ENCODE measurements at places on chromosomes 2 and 18. TPM values are rescaled to one million over a fixed set of nuclear protein-coding genes. Genes with fewer than 3 reads are reported as not detected.

DNA sequence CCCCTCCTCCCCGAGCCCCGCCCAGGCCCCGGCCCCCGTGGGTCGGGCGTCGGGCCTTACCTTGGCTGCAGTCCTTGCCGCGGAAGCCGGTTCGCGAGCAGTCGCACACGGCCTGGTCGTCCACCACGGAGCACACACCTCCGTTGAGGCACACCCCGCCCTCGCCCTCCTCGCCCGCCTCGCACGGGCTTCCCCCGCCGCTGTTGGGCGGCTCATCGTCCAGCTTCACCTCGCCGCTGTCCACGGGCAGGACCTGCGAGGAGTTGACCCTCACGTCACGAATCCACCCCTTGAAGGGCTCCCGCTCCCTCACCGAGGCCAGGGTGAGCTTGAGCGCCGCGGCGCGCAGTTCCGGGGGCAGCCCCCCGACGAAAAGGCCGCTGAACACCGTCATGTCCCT lies 4.5 kb downstream of the NRXN1 start:
- no peak for DNase-seq

DNA sequence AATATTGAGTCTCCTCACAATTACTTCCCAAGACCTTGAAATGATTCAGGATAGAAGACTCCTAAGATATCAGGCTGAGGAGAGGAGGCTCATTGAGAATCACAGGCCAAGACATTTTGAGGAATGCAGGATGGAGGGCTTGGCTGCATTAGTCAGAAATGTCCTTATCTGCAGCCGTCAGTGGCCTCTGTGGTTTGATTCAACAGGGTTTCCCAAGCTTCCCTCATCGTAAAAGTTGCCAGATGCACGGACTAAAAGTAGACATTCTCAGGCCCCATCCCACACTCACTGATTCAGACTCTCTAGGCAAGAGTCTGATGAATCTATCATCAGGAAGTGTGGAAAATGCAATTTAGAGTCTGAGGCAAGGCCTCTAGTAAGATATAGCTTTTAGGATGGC lies 34.0 kb upstream of the TMEM178A start:
- no peak for DNase-seq

The CCDC102B gene
- 6.2 TPM for polyA plus RNA-seq

- peak; percentile 24 for DNase-seq
Measured at GRCh38 chr18:12744103-12744502, 41.3 kb downstream of the PSMG2 start.

- DNase-seq, result no peak
Measured at GRCh38 chr2:23107327-23107941, 277.5 kb upstream of the KLHL29 start.

DNA sequence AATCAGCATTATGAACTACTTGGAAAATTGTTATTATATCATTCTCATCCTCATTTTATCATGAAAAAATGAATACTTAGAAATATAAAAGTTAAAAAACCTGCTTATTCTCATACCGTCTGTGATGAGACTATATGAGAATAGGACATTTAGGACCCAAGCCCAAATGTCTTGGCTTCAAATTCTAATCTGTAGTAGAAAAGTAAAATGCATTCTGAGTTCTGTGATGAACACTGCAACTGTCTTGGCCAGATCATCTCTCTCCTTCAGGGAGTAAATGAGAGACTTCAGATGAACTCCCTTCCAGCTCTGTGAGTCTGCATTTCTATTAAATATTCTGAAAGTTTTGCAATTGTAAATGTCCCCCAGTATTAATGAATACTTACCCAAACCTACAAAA lies 940.7 kb upstream of the KLHL29 start:
- DNase-seq, result no peak

- no peak for DNase-seq
Measured at GRCh38 chr2:203811491-203812221, 55.9 kb upstream of the CTLA4 start.

- DNase-seq, result no peak
Measured at GRCh38 chr2:71933467-71934319, 214.0 kb downstream of the CYP26B1 start.

The HOXD13 gene
- polyA plus RNA-seq, result 0.33 TPM

DNA sequence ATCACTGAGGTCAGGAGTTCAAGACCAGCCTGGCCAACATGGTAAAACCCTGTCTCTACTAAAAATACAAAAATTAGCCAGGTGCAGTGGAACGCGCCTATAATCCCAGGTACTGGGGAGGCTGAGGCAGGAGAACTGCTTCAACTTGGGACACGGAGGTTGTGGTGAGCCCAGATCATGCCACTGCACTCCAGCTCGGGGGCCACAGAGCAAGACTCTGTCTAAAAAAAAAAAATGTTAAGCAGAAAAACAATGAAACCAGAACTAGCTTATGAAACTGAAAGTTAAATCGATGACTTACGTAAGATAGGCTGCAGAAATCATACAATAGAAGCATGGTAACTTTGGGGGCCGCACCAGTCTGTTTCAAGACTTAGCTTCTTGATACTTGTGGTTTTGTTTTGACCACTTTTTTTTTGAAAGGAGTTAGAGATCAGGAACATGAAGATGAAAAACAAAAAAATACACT lies 6.2 kb upstream of the GPR155 start:
- no peak for DNase-seq

DNA sequence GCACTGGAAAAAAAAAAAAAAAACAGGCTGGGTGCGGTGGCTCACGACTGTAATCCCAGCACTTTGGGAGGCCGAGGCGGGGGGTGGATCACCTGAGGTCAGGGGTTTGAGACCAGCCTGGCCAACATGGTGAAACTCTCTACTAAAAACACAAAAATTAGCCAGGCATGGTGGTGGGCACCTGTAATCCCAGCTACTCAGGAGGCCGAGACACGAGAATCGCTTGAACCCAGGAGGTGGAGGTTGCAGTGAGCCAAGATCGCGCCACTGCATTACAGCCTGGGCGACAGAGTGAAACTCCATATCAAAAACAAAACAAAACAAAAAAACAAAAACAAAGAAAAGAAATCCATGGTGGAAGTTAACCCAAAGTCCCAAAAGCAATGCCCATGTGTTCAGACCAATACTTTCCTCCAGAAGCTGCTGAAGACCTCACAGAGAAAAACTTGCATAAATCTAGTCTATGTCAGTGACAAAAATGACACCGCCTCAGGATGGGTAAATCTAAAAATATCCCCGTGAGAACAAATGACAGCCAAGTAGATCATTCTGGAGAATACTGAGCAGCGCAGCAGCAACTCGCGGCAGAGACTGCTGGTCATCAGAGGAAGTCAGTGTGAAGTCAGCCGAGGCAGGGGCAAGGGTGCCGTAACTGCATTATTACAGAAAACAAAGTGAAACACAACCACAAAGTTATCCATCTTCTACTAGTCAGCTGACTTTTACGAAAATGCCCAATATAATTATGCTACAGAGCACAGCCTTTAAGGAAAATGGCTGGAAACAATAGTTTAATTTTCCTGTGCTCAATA lies 41.0 kb downstream of the LPIN2 start:
- no peak for DNase-seq

GRCh38 chr2:233919938-233920337 lies 2.8 kb downstream of the TRPM8 start:
- no peak for DNase-seq

- DNase-seq, result no peak
Measured at GRCh38 chr2:120738786-120739437, 3.2 kb downstream of the GLI2 start.

- no peak for DNase-seq
Measured at GRCh38 chr2:188659656-188660406, 314.3 kb upstream of the COL3A1 start.

GRCh38 chr18:44725300-44726058 lies 44.8 kb downstream of the SETBP1 start:
- DNase-seq, result no peak

- DNase-seq, result no peak
Measured at GRCh38 chr2:43375746-43376522, 149.5 kb upstream of the ZFP36L2 start.

DNA sequence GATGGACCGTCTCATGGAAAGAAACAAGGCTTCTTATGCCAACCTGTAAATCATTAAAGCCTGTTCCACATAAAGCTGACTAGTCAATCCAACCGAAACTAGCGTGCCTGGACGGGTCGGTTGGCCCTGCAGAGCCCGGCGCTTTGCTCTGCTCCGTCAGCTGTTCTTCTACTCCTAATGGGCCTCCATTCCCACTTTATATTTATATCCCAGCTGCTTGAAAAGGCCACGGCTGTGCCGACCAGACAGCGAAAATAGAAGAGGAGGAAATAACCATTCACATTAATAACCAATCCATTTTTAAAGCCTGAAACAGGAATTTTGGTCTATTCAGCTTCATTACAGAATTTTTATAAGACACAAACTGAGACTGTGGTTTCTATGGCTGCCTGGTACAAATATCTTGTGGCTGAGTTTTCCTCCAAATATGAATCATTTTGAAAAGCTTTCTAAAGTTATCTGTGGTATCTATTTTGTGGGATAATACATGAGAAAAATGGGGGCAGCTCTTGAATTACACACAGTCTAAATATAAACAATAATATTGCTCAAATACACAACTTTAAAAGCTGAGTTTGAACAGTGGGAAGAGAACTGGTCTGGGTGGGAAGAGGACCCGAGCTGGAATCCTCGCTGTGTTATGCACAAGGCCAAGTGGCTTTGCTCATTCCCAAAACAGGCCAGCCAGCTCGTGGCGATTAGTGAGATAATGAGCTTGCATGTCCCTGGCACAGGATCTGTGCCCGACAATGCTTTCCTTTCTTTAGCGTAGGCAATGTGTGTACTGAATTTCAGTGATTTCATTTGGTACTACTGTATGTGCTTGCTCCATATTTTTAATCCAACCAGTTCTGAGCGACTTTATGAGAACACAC lies 10.5 kb upstream of the FAM124B start:
- DNase-seq, result peak; percentile 46

GRCh38 chr2:228263156-228263555 lies 81.7 kb upstream of the SPHKAP start:
- DNase-seq, result no peak

DNA sequence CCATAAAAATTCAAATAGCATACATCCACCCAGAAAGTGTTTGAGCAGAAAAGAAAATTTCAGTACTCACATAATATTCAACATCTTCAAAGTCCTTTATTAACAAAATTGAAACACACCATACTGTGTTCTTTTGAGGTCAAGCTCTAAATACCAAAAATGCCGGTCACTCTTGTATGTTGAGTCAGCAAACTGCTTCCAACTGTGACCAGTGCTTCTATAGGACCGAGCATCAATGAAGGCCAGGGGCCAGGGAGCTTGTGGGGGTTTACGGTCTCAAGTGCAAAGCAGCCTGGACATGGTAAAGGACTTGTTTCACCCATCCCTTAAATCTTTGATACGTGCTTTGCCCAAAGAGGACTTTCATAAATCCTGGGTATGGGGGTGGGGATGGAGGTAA lies 112.7 kb upstream of the REV1 start:
- DNase-seq, result no peak

The BUB1 gene
- polyA plus RNA-seq, result 23.5 TPM

GRCh38 chr2:191266201-191266600 lies 21.0 kb downstream of the MYO1B start:
- DNase-seq, result no peak

The RAX gene
- polyA plus RNA-seq, result not detected

DNA sequence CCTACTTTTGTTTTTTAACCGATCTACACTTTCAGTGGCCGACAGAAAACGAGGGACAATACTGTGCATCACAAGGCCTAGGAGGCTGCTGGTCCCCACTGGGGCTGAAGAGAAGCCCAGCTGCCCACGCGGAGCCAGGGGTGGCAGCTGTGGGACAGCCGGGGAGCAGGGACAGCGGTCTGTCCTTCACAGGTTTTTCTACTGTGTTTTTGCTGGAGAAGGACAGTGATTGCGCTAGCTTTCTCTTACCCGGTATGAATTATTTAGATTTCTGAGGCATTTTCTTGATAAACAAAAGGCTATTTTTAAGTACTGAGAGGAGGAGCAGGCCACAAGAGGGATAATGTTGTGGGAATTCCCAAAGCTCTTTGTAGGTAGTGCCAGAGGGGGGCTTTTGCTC lies 219.8 kb downstream of the ATAD2B start:
- DNase-seq, result no peak

DNA sequence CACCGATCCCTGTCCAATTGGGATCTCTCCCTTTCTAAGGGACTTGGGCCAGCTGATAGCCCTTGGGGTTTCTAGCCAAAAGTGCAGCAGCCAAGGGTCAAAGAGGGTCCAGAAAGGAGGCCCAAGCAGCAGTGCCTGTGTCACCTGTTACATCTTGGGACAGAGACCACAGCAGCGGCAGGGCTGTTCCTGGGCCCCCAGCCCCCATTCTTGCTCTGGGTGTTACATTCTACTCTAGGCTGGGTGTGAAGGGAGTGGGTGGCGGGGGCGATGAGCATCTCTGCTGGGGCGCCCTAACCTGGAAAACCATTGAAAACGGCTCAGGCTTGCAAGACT lies 1.2 kb downstream of the PAX3 start:
- DNase-seq, result no peak

The OTOS gene
- polyA plus RNA-seq, result 0.26 TPM

The TUBA3E gene
- polyA plus RNA-seq, result not detected

DNA sequence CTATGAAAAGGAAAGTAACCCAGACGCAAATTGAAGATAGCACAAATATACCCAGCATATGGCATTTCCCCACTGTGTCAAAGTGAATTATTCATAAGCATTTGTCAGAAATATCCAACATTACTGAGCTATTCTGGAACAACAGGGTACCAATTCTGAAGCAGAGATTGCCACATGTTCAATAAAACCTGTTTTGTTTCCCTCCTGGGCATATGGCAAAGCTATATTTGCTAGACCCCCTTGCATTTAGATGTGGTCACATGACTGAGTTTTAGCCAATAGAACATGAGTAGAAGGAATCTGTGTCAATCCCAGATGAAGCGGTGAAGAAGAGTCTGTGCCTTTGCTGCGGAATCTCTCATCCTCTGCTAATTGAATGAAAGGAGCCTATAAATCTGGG lies 296.4 kb upstream of the DLGAP1 start:
- DNase-seq, result no peak

The OR6B2 gene
- not detected for polyA plus RNA-seq

All from renal pelvis (tissue), 12 donors.